ENCODE measurements at places on chromosomes 7 and 10.

GRCh38 chr7:140604760-140605159 is 35.9 kb downstream of the DENND2A start:
- no peak for DNase-seq

DNA sequence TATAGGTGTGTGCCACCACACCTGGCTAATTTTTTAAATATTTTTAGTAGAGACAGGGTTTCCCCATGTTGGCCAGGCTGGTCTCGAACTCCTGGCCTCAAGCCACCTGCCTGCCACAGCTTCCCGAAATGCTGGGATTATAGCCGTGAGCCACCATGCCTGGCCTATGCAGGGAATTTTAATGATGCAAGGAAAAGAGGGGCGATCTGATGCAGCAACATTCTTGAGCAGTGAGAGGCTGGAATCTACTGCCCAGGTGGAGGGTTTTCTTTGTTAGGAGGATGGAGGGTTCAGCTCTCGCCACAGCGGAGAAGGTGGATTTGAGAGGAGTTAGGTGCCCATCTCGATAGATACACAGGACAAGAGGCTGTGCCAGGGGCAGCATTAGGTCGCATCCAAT is 332.3 kb downstream of the GATA3 start:
- no peak for DNase-seq

DNA sequence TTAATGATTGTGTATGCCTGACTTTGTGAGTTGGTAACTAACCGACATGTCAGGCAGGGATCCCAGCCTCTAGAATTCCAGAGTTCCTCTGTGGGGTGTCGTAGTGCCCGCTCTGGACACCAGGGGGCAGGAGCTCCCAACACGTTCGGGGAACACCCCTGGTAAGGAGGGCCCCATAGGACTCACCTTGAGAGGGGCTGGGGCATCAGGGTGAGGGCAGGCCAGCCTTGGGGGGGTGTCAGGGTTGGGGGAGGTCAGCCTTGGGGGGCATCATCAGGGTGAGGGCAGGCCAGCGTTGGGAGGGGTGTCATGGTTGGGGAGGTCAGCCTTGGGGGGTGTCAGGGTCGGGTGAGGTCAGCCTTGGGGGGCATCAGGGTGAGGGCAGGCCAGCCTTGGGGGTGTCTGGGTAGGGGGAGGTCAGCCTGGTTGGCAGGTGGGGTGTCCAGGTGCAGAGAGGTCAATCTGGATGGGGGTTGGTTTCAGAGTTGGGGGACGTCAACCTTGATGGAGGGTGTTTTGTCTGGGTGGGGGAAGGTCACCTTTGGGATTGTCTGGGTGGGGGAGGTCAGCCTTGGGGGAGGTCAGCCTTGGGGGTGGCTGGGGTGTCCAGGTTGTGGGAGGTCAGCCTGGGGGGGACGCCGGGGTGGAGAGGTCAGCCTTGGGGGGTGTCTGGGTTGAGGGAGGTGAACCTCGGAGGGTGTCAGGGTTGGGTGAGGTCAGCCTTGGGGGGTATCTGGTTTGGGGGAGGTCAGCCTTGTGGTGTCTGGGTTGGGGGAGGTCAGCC is 45.6 kb upstream of the SUN1 start:
- DNase-seq, result no peak

DNA sequence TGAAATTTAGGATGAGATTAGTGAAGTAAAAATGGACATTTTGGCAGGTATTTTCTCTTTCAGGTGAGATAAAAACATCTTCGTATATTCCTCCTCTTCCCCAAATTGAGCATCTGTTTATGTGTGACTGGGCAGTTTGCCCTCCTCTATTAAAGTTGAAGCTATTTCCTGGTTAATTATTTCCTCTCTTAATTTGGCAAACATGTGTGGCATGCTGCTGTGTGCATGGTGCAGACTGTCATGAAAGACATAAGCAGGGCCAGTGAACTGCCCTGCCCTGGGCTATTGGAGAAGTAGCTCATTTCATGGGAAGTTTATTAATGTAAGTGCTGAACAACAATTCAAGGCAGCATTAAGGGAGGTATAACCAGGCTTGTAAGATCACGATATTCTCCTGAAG is 52.6 kb downstream of the EVX1 start:
- no peak for DNase-seq

DNA sequence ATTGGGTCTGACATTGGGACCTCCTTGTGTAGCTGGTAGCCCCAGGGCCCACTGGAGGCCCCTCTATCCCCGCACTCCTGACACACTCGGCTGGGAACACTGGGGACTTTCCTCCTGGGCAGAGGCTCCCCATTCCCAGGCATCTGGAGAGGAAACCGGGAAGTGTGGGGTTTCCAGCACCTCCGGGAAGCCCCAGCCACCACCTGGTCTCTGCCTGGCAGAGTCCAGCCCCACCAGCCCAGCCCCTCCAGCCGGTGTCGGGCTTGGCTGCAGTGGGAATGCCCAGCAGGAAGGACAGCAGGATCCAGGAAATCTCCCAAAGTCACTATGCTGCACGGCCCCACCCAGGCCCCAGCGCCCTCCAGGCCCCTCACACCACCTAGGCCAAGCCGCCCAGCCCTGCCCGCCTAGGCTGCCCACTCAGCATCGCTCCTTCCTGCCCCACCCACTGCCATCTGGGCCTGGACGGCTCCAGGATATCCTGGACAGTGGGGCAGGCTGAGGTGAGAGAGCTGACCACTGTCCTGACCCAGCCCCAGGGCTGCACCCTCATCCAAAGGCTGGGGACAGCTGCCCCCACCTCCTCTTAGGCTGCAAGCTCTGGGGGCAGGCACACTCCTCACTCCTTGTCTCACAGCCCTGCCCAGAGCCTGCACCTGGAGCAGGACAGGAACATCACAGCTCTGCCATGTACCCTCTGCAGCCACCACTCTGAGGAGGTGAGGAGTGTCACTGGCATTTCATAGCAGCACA is 11.8 kb downstream of the RASGEF1A start:
- no peak for DNase-seq
